ENCODE measurements at places on chromosomes 4 and X. TPM values are rescaled to one million over a fixed set of nuclear protein-coding genes. Genes with fewer than 3 reads are reported as not detected.

DNA sequence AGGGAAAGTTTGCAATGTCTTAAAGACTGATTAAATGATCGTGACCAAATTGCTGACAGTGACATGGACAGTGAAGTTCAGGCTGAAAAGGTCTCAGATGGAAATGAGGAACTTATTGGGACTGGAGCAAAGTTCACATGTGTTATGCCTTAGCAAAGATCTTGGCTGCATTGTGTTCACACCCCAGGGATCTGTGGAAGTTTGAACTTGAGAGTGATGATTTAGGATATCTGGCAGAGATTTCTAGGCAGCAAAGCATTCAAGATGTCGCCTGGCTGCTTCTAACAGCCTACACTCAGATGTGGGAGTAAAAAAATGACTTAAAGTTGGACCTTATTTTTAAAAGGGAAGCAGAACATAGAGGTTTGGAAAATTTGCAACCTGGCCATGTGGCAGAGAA lies 21.4 kb downstream of the SCARB2 start:
- no peak for DNase-seq

SMIM20 gene
- 52.2 TPM for polyA plus RNA-seq

GRCh38 chr4:147094238-147094637 lies 148.6 kb upstream of the TTC29 start:
- DNase-seq, result no peak

AR gene
- polyA plus RNA-seq, result 5.5 TPM

STPG2 gene
- polyA plus RNA-seq, result 0.14 TPM

DNA sequence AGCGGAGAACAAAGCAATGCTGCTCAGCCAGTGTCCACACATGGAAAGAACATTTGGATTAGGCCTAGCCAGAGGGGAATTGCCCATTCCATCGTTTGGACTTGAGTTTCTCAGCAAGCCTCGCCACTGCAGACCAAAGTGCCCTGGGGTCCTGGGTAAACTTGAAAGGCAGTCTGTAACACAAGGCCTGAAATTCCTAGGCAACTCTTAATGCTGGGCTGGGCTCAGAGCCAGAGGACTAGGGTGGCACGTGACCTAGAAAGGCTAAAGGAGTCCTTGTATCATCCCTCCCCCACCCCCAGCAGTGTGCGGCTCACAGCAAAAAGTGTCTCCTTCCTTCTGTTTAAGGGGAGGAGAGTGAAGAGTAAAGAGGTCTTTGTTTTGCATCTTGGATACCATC lies 210.4 kb upstream of the ARX start:
- no peak for DNase-seq

DNA sequence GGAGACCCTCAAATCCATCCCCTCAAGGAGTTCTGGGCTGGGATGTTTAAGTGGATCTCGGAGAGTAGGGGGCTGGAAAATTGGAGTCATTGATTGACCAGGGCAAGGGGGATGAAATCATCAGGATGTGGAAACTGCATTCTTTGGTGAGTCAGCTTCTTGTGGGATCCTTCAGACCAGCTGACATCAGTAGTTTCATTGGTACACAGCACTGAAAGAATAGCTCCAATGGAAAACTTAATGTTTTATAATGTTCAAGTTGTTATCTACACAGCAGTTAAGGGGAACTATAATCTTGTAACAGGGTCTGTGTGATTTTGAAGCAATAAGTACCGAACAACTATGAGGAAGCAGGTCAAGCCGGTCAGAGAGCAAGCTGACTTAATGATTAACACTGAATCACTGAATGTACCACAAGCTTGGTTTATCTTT lies 506.1 kb downstream of the RPA4 start:
- DNase-seq, result no peak

GRCh38 chr4:26583538-26583864 lies 383 bp upstream of the TBC1D19 start:
- DNase-seq, result no peak

GRCh38 chrX:77441033-77441432 lies 6.2 kb upstream of the FGF16 start:
- DNase-seq, result no peak

DNA sequence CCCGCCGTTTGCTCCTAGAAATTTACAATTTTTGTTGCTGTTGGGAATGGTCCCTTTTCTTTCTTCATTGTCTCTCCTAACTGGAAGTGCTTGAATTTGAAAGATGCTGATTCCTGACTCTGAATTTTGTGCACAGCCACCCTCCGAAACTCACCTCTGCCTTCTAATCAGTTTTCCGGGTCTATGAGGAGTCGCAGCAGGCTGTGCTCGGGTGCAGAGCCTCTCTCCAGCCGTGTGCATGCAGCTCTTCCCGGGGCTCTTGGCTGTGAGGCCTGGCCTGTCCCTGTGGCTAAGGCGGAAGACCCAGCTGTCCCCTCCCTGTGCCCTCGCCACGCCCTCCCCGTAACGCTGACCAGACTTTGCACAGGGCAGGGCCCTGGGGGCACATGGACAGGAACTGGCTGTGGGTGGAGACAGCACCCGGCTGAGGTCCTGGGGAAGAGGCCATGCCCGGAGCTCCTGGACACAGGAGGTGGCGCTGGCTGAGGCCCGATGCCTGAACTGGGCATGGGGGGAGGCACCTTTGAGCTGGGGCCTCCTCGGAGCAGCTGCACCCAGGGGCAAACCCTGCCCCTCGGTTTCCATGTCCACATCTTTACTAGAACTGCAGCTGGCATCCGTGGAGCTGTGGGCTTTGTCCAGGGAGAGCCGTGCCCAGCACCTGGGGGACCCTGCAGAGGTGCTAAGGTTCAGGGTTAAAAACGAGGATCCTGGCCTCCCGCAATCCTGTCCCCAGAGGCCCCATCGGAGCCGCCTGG lies 32.6 kb upstream of the SPON2 start:
- DNase-seq, result no peak

- DNase-seq, result no peak
Measured at GRCh38 chr4:177737387-177737940, 295.2 kb upstream of the AGA start.

DNA sequence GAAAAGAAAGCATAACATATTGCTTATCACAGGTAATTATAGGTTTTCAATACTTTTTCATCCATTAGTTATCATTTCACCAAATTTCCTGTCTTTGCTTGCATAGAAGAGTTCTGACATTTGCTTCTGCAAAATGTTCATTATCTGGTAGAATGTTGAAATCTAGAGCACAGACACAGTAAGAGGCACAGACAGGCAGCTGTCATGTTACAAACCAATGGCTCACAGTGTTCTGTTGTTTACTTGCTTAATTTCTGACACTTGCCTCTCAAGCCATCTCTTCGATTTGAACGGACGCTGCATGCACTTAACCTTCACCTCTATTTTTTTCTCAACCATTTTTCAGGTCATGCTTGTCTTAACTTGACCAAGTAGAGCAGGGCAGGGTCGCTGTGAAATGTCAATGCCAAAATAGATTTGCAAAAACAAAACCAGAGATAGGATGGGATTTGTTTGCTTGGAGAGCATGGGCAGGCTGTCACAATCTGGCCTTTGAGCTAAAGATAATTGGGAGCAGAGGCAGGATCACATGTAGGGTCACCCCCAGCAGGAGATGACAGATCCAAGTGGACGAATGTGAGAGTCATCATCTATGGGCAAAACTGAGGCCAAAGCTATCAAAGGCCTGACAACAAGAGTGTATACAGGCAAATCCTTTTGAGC lies 292.3 kb downstream of the SMARCA1 start:
- no peak for DNase-seq

MAGEB1 gene
- not detected for polyA plus RNA-seq

DNA sequence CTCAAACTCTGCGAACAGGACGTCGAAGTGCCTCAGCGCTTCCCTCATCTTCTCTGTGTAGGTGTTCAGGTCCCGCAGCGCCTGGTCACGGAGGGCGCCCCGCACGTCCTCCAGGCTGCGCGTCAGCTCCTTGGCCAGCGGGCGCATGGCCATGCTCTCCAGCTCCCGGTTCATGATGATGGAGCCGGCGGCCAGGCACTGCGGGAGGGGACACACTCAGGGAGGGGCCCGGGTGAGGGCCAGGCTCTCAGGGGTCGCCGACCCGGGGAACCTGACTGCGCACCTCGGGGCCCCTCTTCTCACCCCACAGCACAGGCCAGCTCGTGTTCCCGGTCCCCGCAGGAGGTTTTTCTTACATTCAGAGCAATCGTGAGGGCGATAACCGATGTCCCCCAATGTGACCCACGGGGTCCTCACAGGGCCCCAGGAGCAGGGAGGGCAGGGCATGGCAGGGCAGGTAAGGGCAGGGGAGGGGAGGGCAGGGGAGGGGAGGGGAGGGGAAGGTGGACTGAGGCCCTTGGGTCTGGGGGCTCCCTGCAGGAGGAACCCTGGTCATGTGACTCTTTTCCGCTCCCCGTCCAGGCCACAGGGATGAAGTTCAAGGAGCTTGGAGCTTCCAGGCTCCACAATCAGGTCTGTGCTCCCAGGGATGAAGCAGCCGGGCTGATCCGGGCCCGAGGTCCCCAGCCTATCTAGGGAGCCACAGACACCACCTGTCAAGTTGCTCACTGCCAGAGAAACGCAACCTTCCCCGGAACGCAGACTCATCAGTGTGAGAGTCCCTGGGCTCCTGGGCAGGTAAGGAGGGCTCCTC lies 77.8 kb upstream of the MXD4 start:
- DNase-seq, result no peak

DNA sequence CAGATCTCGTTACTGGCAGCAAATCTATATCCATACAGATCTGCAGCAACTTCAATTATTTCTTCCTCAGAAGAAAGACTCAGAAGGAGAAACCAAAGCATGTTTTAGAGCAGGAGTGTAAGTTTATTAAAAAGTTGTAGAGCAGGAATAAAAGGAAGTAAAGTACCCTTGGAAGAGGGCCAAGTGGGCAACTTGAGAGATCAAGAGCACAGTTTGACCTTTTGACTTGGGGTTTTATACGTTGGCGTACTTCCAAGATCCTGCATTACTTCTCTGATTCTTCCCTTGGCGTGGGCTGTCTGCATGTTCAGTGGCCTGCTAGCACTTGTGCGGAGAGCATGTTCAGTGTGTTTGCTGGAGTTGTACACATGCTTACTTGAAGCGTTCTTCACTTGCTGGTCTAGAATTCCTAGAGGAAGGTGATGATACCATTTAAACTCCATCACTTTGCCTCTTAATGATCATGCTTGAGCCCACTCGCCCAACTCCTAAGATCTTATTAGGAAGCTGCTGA lies 1114.7 kb upstream of the PABPC4L start:
- peak; percentile 45 for DNase-seq

- DNase-seq, result no peak
Measured at GRCh38 chr4:4776934-4777333, 82.5 kb upstream of the MSX1 start.

GRCh38 chrX:65502618-65503017 lies 32.0 kb downstream of the LAS1L start:
- no peak for DNase-seq

GRCh38 chrX:85196319-85196718 lies 47.3 kb downstream of the SATL1 start:
- DNase-seq, result no peak

DNA sequence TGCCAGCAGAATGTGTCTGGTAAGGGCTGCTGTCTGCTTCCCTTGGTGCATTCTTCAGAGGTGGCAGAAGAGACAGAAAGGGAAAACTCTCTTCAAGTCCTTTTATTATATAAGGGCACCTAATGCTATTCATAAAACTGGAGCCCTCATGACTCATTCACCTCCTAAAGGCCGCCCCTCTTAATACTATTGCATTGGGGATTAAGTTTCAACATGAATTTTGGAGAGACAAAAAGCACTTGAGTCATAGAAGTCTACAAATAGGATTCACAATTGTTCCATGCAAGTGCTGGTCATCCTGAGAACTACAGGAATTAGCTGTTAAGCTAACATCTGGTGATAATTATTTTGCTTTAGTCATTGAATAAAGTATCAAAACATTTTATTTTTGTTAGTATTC lies 349.5 kb downstream of the HS3ST1 start:
- no peak for DNase-seq

DNA sequence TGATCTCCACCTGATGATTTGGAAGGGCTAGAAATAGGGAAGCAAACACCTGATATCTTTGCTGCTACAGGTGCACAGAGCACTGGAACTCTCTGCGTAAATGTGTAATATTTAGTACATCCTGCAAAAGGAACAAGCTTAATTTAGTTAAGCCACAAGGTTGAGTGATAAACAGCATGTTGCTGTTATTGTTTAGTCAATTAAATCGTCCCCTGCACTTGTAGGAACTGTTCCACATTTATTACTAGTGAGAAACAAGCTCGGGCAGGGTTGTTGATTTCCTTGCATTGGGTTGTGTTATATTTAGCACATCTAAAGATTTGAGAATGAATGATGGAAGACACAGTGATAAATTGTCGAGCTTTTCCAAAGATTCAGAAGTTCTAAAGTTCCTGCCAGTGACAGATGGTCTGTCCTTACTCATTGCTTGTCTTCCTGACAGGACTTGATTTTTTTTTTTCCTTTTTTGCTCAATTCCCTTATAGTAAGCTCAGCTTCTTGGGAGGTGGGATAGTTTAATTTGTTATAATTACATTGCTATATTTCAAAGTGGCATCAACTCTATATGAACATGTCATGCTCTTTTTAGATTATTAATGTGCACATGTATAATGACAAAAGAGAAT lies 627.0 kb upstream of the ATOH1 start:
- DNase-seq, result no peak

BCAP31 gene
- polyA plus RNA-seq, result 119 TPM

GRCh38 chr4:6221851-6222760 lies 21.8 kb upstream of the JAKMIP1 start:
- DNase-seq, result no peak

UTP14A gene
- 28.6 TPM for polyA plus RNA-seq

- DNase-seq, result no peak
Measured at GRCh38 chr4:148441624-148441985, 609 bp downstream of the NR3C2 start.

DNA sequence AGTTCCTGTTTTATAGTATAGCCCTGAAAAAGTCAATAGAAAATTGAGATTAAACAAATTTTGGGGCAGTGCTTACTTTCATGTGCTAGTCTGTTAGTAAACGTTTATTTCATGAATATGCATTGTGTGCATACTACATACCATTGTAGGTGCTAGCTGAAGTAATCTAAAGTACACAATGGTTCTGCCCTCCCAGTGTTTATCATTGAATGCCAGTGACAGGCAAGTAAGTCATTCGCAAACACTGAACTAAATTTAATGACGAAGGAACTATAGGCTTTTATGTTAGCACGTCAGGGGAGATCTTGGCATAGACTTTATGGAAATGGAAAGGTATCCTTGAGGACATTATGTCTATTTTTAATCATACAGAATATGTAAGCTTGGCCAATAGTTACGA lies 426.9 kb upstream of the EPHA5 start:
- no peak for DNase-seq

GRID2 gene
- polyA plus RNA-seq, result 0.09 TPM

TGIF2LX gene
- not detected for polyA plus RNA-seq

GAGE12F gene
- polyA plus RNA-seq, result not detected

DNA sequence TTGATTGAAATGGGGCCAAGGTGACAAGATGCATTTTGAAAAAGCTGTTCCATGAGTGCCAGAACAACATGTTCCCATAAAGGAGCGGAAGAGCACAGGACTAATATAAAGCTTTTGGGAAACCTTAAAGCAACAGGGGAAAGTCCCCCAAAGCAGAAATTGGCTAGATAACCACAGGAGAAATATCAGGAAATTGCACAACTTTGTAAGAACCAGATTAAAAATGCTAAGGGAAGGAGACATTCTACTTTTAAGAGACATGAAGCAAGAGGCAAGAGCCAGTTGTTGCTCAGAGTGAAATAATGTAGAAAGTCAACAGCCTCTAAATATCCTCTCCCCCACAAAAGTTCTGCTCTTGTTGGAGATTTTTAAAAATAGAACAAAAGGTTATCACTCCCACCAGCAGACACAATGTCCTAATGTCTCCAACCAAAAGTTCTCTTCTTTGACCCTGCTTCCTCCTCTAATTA lies 85.2 kb upstream of the LNX1 start:
- no peak for DNase-seq

All from right lung (tissue), 10 donors.